ENCODE measurements at places on chromosomes 7 and 10. TPM values are rescaled to one million over a fixed set of nuclear protein-coding genes. Genes with fewer than 3 reads are reported as not detected.

CYP3A7 gene
- total RNA-seq, result not detected

CYP3A4 gene
- total RNA-seq, result 0.33 TPM

C10orf143 gene
- 1.9 TPM for total RNA-seq

GJD4 gene
- not detected for total RNA-seq

TUBB8 gene
- 2.4 TPM for total RNA-seq

SDK1 gene
- total RNA-seq, result 10.0 TPM

NUTM2D gene
- total RNA-seq, result 1.6 TPM

NEBL gene
- 9.7 TPM for total RNA-seq

PLCE1 gene
- total RNA-seq, result 0.14 TPM

ZDHHC16 gene
- total RNA-seq, result 39.6 TPM

PRSS37 gene
- total RNA-seq, result not detected

ARL5B gene
- total RNA-seq, result 39.4 TPM

AGAP4 gene
- total RNA-seq, result 25.8 TPM

LIPF gene
- not detected for total RNA-seq

MYL10 gene
- not detected for total RNA-seq

MBL2 gene
- not detected for total RNA-seq

PODXL gene
- total RNA-seq, result 623 TPM

NYAP1 gene
- 7.6 TPM for total RNA-seq

POLR2J2 gene
- 5.9 TPM for total RNA-seq

PTF1A gene
- total RNA-seq, result 0.11 TPM

WNT8B gene
- total RNA-seq, result 1.1 TPM

ADAMTS14 gene
- 2.1 TPM for total RNA-seq

PUS7 gene
- 42.6 TPM for total RNA-seq

Data from WTC11 (cell line).